ENCODE measurements at places on chromosomes 3 and 15.

DNA sequence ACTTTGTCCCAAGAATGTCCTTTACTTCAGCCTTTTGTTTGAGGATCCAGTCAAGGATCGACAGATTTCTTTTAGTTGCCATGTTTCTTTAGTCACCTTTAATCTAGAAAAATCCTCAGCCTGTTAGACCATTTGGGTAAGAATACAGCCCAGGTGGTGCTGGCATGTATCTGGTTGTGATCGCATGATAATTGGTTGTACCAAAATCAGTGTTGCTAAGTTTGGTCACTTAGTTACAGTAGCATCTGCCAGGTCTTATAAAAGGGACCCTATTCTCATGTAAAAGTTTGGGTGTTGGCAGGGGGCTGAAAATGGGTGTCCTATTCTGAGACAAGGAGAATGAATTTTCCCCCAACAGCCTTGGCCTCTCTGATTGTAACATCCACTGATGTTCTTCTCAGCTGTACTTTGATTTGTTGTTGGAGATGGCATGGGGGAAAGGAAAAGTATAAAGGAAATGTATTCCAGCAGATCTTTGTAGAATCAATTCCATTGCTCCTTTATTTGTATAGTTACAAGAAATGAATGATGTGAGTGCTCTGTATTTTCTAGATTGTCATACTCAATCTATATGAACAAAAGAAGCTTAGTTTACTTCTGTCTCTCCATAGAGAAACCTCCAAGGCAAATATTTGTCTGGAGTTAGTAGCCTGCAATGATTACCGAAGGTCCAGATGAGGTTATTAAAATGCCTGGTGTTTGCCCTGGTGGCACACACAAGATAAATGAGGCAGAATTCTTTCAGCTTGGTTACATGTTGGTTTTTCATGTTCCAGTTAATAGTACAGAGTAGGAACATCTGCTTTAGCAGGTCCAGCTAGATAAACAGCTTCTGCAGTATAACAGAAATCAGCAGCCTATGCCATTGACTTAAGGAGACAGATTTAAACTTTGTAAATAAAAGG lies 65.7 kb downstream of the CMTM8 start:
- no peak for DNase-seq

- DNase-seq, result no peak
Observed at GRCh38 chr3:32352563-32352962, 39.1 kb upstream of the CMTM7 start.

DNA sequence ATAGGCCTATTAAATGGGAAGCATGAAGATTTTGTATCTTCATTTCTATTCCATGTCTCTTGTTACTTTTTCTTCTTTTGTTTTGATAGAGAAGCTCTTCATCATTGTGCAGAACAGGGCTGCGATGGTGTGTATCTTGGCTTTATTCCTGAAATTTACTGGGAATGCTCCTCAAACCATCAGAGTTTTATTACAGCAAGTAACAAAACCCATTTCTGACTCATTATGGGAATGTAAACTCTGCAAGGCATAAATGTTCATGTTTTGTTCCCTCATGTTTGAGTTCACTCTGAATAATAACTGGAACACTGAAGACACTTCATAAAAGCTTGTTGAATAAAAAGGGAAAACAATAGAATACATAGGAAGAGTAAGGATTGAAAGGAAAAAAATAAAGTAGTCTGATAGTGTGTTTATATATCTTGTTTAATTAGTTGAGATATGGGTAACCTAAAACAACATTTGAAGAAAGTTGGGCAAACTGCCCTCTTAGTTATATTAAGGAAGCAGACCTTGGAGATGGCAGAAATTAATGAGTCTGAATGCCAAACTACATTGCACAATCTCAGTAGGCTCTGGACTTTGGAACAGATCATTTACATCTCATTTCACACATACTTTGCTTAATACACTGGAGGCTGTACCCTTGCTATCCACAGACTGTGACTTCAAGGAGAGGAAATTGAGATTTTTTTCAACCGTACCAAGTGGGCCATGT lies 521.5 kb downstream of the GRM7 start:
- DNase-seq, result no peak

GRCh38 chr3:65811086-65811761 lies 227.5 kb downstream of the MAGI1 start:
- DNase-seq, result no peak

GRCh38 chr15:101169495-101170071 lies 82.3 kb downstream of the CHSY1 start:
- DNase-seq, result no peak

DNA sequence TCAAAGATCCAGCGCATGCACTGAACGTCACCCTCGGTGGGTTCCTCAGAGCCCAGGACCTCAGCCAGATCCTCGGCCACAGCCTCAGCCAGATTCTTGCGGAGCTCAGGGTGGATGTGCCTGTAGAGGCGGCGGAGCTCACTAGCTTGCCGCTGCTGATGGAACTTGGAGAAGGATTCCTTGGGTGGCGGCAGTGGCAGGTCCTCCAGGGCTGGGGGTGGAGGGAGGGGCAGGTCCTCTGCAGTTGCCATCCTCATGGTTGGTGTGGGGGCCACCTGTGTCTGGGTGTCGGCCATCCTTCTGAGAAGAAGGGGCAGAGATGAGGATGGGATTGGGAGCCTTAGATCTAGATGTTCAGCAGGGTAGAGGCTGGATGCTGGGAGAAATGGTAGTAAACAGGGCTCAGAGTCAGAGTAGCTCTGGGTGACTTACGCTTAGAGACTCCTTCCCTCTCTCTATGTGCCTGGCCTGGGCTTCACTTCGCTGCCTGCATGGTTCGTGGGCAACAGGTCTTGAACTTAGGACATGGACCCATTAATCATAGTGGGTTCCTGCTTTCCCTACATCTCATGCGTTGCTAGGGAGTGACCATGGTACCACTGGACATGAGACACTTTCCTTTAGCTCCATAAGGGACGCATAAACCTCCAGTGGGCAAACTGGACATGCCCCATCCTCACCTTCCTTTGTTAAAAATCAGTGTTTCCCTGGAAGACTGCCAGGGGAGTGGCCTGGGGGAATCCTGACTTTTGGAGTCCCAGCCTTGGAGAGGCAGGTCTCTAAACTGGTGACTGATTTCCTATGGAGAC lies 3.0 kb downstream of the XIRP1 start:
- no peak for DNase-seq

GRCh38 chr3:13167829-13168228 lies 94.6 kb upstream of the IQSEC1 start:
- no peak for DNase-seq

DNA sequence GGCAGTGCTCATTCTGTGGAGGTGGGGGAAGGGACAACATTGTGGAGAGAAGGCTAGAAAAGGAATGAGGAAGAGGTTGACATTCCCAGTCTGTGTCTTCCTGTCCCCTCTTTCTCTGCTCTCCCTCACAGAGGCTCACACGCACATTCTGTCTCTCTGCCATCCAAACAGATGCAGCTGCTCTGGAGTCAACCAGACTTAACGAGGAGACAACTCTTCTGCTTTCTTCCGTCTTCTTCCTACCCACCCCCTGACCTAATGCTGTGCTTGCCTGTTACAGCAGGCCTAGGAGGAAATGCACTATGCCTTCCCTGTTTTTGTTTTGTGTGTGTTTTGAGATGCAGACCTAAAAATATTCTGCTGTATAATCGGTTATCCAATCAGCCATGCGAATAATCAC lies 121.9 kb downstream of the CACNA1D start:
- no peak for DNase-seq

- DNase-seq, result no peak
Observed at GRCh38 chr15:55737373-55737772, 5.6 kb downstream of the PRTG start.

GRCh38 chr15:96180087-96180748 lies 150.3 kb upstream of the NR2F2 start:
- DNase-seq, result no peak

DNA sequence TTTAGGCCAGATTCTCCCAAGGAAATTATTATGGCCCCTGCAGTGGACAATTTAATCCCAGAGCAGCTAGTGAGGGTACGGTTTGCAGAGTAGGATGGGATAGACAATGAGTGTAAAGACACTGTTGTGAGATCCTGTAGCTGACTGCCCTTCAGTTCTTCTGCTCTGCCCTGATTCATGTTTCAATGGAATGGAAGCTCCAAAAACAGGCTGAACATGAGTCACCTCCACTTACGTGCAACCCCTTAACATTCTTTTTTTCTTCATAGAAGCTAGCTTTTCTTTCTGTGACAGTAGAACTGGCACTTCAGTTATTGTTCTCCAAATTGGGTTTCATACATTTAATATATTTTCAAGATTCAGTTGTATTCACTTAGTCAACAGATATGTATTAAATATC lies 32.1 kb downstream of the CLDN18 start:
- no peak for DNase-seq

DNA sequence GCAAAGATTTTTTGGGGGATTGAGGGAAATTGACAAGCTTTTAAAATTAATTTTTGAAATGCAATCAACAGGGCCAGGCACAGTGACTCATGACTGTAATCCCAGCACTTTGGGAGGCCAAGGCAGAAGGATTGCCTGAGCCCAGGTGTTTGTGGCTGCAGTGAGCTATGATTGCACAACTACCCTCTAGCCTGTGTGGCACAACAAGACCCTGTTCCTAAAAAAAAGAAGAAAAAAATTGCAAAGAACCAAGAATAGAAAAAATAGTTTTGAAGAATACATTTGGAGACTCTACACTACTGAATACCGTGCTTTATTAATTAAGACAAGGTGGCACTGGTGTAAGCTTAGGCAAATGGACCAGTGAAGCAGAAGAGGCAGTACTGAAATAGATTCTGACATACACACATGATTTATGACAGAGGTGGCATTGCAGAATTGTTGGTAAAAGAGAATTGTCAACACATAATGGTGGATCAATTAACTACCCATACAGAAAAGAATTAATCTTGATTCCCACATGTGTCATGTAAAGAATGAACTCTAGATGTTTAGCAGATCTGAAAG lies 443.3 kb upstream of the ATP11B start:
- DNase-seq, result no peak

GRCh38 chr3:111152496-111152895 lies 80.9 kb downstream of the NECTIN3 start:
- no peak for DNase-seq

DNA sequence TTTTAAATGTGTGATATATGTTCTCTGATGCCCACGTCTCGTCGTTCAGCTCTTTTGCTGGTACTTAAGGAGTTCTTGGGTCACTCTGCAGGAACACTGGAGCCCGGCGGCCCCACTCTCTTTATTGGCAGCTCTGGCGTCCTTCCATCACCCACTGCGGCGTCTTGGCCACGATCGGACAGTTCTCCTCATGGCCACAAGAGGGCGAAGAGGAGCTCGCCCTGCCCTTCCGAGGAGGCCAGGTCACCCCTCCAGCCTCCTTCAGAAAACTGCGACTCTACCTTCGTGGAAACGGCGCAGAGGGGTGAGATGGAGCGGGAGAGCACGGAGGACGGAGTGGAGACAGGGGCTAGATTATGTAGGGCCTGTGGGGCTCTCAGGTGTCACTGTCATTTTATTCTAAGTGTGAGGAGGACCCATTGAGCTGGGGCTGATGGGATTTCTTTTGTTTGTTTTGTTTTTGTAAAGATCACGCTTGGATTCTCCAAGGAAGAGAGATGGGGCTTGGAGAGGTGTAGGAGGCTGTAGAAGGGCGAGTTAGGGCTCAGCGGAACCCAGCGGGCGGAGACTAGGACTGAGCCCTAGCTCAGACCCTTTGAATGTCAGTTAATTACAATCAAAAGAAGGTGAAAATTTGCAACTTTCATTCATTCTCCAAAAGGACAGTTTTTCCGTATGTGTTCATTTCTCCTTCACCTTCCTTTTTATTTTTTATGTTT lies 28.0 kb upstream of the GABRA5 start:
- DNase-seq, result no peak

GRCh38 chr15:78675617-78676360 lies 34.8 kb upstream of the CHRNB4 start:
- DNase-seq, result no peak

DNA sequence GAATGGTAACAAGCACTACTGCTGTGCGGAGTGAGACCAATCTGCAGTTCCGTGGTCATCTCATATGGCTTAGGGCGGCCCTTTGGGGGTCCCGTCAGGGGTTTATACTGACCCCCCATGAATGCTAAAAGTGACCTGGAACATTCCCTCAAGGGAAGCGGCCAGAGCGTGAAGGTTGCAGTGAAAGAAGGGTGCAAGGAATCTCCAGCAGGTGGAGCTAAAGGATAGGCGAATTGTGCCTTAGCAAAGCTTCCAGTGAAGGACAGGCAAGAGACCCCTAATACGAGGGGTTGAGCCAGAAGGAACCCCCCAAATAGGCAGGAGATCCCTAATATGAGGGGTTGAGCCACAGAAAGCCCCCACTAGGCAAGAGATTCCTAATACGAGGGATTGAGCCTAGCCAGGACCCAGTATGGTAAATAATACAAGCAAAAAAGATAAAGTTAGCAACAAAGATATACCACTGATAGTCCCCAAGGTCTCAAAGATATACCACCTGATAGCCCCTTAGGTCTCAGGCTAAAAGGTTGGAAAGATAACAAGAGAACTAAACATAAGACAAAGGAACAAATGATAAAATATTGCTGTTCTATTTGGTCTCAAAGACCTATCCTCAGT lies 32.8 kb downstream of the ZNF589 start:
- no peak for DNase-seq

- no peak for DNase-seq
Observed at GRCh38 chr3:77304700-77305021, 264.8 kb downstream of the ROBO2 start.

- DNase-seq, result no peak
Observed at GRCh38 chr15:88647351-88648105, 8.7 kb downstream of the ISG20 start.

GRCh38 chr3:46888705-46889104 lies 11.2 kb downstream of the PTH1R start:
- no peak for DNase-seq

DNA sequence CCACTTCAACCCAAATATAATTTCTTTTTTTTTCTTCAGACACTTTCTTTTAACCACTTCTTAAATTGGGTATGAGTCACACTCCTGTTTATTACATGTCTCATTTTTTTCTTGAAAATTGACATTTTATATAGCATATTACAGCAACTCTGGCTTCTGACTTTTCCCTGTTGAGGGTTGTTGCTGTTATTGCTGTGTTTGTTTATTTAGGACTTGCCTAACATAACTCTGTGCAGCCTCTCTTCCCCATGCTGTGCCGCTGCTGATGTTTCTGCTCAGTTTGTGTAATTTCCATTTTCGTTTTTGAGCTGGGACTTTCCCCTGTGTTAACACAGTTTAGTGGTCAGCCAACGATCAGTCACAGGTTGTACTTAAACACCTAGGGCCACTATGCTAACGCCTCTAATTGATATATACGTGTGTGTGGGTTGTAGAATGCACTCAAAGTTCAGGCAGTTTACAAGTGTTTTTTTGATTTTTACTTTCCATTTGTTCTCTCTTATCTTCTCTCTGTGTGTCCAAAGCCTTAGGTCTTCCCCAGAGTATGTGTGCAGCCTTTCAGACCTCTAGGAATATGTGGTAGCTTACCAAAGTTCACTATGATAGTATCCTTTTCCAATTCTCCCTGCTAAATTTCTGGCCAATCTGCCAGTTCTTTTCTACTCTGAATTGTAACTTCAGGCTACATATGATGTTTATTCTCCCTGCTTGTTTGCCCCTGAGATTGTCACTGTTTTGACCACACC lies 337.2 kb downstream of the ZBTB20 start:
- no peak for DNase-seq

GRCh38 chr3:15976524-15976923 lies 178.7 kb upstream of the ANKRD28 start:
- DNase-seq, result no peak

Measured in NCI-H1436 treated with DMSO at 0.1 percent for 48 hours (cell line).